Right ventricle myocardium superior (tissue), 1 donor: ENCODE measurements at places on chromosomes 4 and X. TPM values are rescaled to one million over a fixed set of nuclear protein-coding genes. Genes with fewer than 3 reads are reported as not detected.

The CT83 gene
- total RNA-seq, result not detected

GRCh38 chrX:45007598-45007997 lies 134.6 kb downstream of the KDM6A start:
- no peak for DNase-seq

The ATP1B4 gene
- total RNA-seq, result not detected

DNA sequence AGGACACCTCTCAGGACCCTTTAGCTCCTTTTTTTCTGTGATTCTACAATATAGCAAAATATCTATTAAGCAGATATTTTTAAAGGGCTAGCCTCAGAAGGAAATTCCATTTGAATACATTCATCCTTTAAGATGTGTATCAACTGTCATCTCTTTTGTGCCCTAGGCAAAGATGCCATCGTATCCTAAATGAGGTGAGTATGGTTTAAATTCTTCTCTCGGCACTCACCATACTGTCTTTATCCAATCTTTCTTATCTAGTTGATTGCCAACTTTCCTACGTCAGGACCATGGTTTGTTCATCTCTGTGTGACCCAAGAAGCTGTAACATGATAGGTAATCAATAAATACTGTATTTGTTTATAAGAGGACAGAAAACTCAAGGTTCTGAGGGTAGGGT lies 176.0 kb downstream of the LDB2 start:
- DNase-seq, result no peak

DNA sequence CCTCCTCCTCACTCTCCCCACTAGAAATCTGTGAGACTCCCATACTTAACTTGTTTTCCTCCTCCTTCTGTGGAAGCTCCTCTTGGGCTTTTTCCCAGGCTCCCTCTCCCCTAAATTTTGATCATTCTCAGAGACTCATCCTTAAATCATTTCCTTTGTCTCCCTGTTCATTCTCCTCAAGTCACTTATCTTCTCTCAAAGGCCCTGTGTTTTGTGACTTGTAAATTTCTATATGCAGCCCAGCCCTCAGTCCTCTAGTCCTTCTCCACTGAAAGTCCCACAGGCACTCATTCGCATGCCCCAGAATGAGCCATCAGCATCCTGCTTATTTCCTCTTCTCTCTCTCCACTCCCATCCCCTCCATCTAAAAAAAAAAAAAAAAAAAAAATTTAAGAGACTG lies 171.8 kb downstream of the SOWAHB start:
- no peak for DNase-seq
